Small intestine (tissue), 16 donors: ENCODE measurements at places on chromosomes 3 and 15. TPM values are rescaled to one million over a fixed set of nuclear protein-coding genes. Genes with fewer than 3 reads are reported as not detected.
A peak's percentile ranks its signal among the peaks of the same experiment; 100 is the strongest.

DNA sequence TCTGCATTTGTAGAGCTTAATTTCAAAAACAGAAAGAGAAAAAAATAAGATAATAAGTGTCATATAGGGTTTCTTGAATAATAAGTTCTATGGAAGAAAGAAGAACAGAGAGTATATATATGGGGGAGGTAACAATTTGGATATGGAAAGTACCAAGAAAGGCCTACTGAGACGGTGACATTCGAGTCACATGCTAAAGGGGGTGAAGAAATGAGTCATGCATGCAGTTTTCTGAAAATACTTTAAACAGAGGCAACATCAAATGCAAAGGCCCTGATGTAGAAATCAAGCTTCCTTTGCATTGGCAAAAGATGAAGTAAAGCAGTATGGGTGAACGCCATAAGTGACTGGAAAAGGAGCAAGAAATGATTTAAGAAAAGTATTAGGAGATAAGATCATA lies 371.6 kb upstream of the ZNF385D start:
- H3K36me3 ChIP-seq = no peaks in the 10 kb centered on the region
- no peaks in the 10 kb centered on the region for H3K27me3 ChIP-seq
- DNase-seq = no peak
- H3K27ac ChIP-seq = no peak overlapping the region
- no peaks in the 10 kb centered on the region for H3K4me1 ChIP-seq
- H3K4me3 ChIP-seq = no peak overlapping the region

ITPKA gene
- polyA plus RNA-seq = 47.4 TPM

AP3B2 gene
- polyA plus RNA-seq = not detected

- peaks cover 27% of the 10 kb centered on the region for H3K27me3 ChIP-seq
- no peak for DNase-seq
- H3K4me3 ChIP-seq = no peak overlapping the region
- no peak overlapping the region for H3K27ac ChIP-seq
- H3K36me3 ChIP-seq = no peaks in the 10 kb centered on the region
These were observed 5.8 kb upstream of the MEX3B start for GRCh38 chr15:82051664-82052063.

IMPG2 gene
- polyA plus RNA-seq = not detected

ALG1L2 gene
- 0.69 TPM for polyA plus RNA-seq

DNA sequence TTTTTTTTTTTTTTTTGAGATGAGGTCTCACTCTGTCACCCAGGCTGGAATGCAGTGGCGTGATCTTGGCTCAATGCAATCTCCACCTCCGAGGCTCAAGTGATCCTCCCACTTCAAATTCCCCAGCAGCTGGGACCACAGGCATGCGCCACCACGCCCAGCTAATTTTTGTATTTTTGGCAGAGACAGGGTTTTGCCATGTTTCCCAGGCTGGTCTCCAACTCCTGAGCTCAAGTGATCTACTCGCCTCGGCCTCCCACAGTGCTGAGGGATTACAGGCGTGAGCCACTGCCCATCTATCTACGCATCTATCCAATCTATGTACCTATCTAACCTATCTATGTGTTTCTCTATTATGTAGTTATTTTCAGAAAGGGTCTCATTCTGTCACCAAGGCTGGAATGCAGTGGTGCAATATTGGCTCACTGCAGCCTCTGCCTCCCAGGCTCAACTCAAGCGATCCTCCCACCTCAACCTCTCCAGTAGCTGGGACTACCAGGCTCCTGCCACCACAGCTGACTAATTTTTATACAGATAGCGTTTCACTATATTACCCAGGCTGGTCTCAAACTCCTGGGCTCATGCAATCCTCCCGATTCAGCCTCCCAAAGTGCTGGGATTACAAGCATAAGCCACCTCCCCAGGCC lies 20.2 kb upstream of the GPX1 start:
- H3K4me3 ChIP-seq = no peak overlapping the region
- no peaks in the 10 kb centered on the region for H3K27me3 ChIP-seq
- peaks cover 36% of the 10 kb centered on the region for H3K36me3 ChIP-seq
- no peak overlapping the region for H3K27ac ChIP-seq
- H3K4me1 ChIP-seq = no peaks in the 10 kb centered on the region

GRCh38 chr3:78258798-78259197 lies 1218.9 kb downstream of the ROBO2 start:
- no peaks in the 10 kb centered on the region for H3K27me3 ChIP-seq
- DNase-seq = no peak
- no peaks in the 10 kb centered on the region for H3K4me1 ChIP-seq
- H3K4me3 ChIP-seq = no peak overlapping the region

DNA sequence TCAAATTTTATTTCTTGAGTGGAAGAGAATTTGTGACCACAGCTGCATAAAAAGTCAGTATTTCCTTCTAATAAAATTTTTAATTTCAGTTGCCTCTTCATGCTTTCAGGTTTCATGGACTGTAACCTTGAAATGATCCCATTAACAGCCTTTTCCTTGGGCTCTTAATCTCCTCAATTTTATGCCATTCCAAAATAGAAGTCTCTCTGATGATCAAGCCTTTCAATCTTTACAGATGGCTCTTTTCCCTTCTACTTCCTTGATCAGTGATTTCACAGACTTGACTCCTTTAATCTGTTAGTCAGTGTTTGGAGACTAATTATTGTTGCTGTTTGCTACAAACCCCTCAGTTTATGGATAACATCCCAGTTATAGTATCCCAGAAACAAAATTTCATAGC lies 11.9 kb downstream of the TSC22D2 start:
- H3K4me3 ChIP-seq = no peak overlapping the region
- no peaks in the 10 kb centered on the region for H3K4me1 ChIP-seq
- H3K27me3 ChIP-seq = no peaks in the 10 kb centered on the region
- no peak for DNase-seq

DNA sequence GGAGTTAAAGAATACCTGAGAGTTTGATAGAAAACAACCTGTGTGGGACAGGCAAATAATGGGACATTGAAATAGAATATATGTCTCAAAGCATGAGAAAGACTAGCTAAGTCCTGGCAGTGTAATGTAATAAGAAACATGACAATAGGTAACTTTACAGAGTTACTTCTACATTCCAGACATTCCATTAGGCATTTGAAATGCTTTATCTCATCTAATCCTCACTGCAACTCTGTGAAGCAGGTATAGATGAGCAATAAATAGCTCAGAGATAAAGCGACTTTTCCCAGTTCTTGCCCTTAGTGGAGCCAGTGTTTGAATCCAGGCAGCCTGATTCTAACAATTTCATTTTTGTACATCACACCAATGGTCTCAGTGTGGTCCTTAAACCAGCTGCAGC lies 76.8 kb downstream of the CPNE4 start:
- H3K4me3 ChIP-seq = no peak overlapping the region
- no peak overlapping the region for H3K27ac ChIP-seq
- no peak for DNase-seq
- peaks cover 4% of the 10 kb centered on the region for H3K4me1 ChIP-seq

MKRN3 gene
- 0.39 TPM for polyA plus RNA-seq

CDC25A gene
- 3.6 TPM for polyA plus RNA-seq

WDR5B gene
- 8.3 TPM for polyA plus RNA-seq

- no peaks in the 10 kb centered on the region for H3K36me3 ChIP-seq
- H3K27ac ChIP-seq = no peak overlapping the region
- no peaks in the 10 kb centered on the region for H3K27me3 ChIP-seq
- peaks cover 40% of the 10 kb centered on the region for H3K4me1 ChIP-seq
- DNase-seq = no peak
These were observed 36.4 kb upstream of the MYZAP start for GRCh38 chr15:57555270-57555669.

DNA sequence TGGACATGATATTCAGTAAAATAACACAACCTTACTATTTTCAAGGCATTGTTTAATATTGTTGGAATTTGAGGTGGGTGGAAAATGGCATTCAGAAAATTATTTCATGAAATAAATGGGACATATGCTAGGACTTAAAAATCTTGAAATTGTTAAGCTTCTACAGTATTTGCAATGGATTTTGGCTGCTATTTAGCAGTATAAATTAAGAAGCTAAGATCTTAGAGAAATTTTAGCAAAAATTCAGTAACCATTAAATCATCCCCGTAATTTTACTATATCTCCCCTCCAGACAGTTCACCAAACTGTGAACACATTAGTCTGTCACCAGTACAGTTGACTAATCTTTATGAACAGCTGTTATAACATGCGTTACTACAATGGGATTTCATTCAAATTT lies 8.2 kb downstream of the DIPK2A start:
- no peaks in the 10 kb centered on the region for H3K27me3 ChIP-seq
- DNase-seq = no peak
- no peak overlapping the region for H3K4me3 ChIP-seq
- H3K4me1 ChIP-seq = no peaks in the 10 kb centered on the region
- no peak overlapping the region for H3K27ac ChIP-seq
- H3K36me3 ChIP-seq = no peaks in the 10 kb centered on the region

KBTBD13 gene
- polyA plus RNA-seq = 0.03 TPM

SAMMSON gene
- polyA plus RNA-seq = not detected

DNA sequence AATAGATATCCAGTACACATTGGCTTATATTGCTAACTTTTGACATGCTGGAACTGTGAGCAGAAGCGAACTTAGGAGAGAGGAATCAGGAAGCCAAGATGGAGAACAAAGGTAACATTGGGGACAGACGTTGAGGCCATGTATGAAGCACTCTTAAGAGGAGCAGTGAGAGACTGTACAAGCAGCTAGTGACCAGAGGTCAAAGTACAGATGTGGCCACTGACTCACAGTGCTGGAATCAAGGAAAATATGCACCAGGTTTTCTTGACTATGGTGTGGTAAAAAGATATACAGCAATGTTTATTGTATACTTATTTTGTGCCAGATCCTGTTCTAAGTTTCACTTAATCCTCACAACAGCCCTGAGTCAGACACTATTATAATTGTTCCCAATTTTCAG lies 2.0 kb upstream of the IL20RB start:
- no peaks in the 10 kb centered on the region for H3K27me3 ChIP-seq
- peak; percentile 90 for DNase-seq
- H3K4me3 ChIP-seq = no peak overlapping the region
- peaks cover 18% of the 10 kb centered on the region for H3K4me1 ChIP-seq
- no peaks in the 10 kb centered on the region for H3K36me3 ChIP-seq

- no peak overlapping the region for H3K27ac ChIP-seq
- DNase-seq = no peak
- H3K4me1 ChIP-seq = no peaks in the 10 kb centered on the region
- no peak overlapping the region for H3K4me3 ChIP-seq
These were observed 681.0 kb downstream of the DIPK2A start for GRCh38 chr3:144652573-144652972.

ACTC1 gene
- polyA plus RNA-seq = 0.27 TPM

REC114 gene
- not detected for polyA plus RNA-seq

GRCh38 chr3:42461762-42462161 lies 40.7 kb upstream of the VIPR1 start:
- H3K4me1 ChIP-seq = no peaks in the 10 kb centered on the region
- H3K27ac ChIP-seq = no peak overlapping the region
- DNase-seq = no peak
- H3K27me3 ChIP-seq = no peaks in the 10 kb centered on the region
- no peak overlapping the region for H3K4me3 ChIP-seq

GRCh38 chr3:75089841-75090240 lies 475.4 kb upstream of the CNTN3 start:
- no peaks in the 10 kb centered on the region for H3K4me1 ChIP-seq
- no peaks in the 10 kb centered on the region for H3K36me3 ChIP-seq
- no peaks in the 10 kb centered on the region for H3K27me3 ChIP-seq
- H3K27ac ChIP-seq = no peak overlapping the region
- no peak for DNase-seq

GRCh38 chr3:183626877-183627594 lies 8.4 kb upstream of the KLHL24 start:
- no peak overlapping the region for H3K27ac ChIP-seq
- no peak for DNase-seq
- H3K36me3 ChIP-seq = no peaks in the 10 kb centered on the region
- H3K4me1 ChIP-seq = peaks cover 1% of the 10 kb centered on the region
- H3K27me3 ChIP-seq = no peaks in the 10 kb centered on the region
- H3K4me3 ChIP-seq = no peak overlapping the region

UNC13C gene
- under 0.01 TPM for polyA plus RNA-seq

GRCh38 chr3:143718463-143718862 lies 129.8 kb downstream of the SLC9A9 start:
- no peak overlapping the region for H3K4me3 ChIP-seq
- DNase-seq = no peak
- H3K36me3 ChIP-seq = no peaks in the 10 kb centered on the region
- no peaks in the 10 kb centered on the region for H3K4me1 ChIP-seq
- no peaks in the 10 kb centered on the region for H3K27me3 ChIP-seq

DNA sequence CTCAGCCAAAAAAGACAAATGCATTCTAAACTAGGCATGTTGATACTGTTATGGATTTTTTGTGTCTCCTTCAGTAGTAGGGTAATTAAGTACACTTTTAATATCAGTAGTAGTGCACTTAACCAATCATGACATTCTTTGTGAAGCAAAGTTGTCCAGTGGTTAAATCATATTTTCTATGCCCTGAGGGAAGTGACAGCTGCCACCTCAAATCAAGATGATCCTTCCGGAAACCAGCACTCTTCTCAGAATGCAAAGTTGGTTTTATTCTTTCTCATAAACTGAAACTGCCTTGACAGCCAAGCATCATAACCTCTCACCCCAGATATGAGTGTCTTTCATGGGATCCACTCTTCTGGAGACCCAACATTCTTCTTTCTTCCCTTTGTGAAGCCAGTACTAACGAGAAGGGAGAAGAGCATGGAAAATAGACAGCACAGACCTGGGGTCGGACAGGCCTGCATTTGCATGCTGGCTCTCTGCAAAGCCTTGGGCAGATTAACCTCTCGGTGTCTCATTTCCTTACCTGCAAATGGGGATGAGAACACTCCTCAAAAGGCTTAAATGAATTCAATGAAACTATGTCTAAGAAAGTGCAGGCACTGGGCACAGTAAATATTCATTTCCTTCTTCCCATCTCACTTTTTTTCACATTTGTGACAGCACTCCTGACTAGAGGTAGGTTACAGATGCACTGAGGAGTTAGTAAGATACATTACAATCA lies 13.2 kb downstream of the AAGAB start:
- H3K36me3 ChIP-seq = no peaks in the 10 kb centered on the region
- H3K4me1 ChIP-seq = no peaks in the 10 kb centered on the region
- no peak for DNase-seq
- no peaks in the 10 kb centered on the region for H3K27me3 ChIP-seq
- no peak overlapping the region for H3K4me3 ChIP-seq

FETUB gene
- not detected for polyA plus RNA-seq

SI gene
- polyA plus RNA-seq = 156 TPM

KY gene
- polyA plus RNA-seq = 0.48 TPM

GRCh38 chr15:70424937-70425411 lies 327.3 kb upstream of the TLE3 start:
- H3K27me3 ChIP-seq = no peaks in the 10 kb centered on the region
- no peaks in the 10 kb centered on the region for H3K4me1 ChIP-seq
- no peak for DNase-seq
- H3K27ac ChIP-seq = no peak overlapping the region
- H3K4me3 ChIP-seq = no peak overlapping the region
- H3K36me3 ChIP-seq = no peaks in the 10 kb centered on the region

- no peak overlapping the region for H3K4me3 ChIP-seq
- DNase-seq = no peak
- no peaks in the 10 kb centered on the region for H3K27me3 ChIP-seq
- no peak overlapping the region for H3K27ac ChIP-seq
These were observed 51.0 kb downstream of the RLBP1 start for GRCh38 chr15:89170364-89170763.

CCR9 gene
- polyA plus RNA-seq = 2.7 TPM
